ENCODE measurements at places on chromosomes 12 and 14.

- no peak for DNase-seq
Measured at GRCh38 chr12:40058721-40059190, 47.1 kb downstream of the SLC2A13 start.

DNA sequence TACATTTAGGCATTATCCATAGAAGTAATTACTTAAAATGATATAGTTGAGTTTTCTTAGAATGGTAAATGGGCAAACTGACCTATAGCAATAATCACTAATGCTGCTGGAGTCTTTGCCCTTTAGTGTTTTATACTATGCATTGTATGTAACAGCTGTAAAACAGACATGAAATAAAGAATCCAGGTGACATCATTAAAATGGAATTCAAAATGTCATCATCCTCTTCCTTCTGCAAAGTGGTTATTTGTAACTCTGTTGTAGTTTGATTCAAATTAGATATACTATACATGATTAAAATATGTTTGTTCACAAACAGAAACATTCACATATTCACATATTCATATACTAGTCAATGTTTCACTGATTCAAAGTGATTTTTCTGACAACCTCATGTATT, 598.8 kb downstream of the SLC16A7 start:
- DNase-seq, result no peak

DNA sequence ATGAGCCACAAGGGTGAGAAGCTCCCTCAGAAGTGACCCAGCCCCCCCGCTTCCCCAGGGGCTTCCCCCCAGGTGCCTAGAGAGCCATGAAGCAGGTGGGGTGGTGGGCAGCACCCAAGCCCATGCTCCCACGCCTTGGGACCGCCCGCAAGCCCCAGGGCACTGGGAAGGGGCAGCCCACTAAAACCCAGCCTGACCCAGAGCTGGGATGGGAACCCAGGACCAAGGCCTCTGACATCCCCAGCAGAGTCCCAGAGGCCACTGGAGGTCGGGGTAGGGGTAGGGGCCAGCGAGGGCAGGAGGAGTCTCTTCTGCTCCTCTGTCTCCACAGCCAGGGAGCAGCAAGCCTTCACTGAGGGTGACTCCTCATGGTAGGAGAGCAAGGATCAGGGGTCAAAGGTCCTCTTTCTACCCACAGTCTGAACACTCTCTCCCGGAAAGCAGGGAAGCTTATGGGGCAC, 86.5 kb upstream of the ZFP36L1 start:
- DNase-seq, result no peak

DNA sequence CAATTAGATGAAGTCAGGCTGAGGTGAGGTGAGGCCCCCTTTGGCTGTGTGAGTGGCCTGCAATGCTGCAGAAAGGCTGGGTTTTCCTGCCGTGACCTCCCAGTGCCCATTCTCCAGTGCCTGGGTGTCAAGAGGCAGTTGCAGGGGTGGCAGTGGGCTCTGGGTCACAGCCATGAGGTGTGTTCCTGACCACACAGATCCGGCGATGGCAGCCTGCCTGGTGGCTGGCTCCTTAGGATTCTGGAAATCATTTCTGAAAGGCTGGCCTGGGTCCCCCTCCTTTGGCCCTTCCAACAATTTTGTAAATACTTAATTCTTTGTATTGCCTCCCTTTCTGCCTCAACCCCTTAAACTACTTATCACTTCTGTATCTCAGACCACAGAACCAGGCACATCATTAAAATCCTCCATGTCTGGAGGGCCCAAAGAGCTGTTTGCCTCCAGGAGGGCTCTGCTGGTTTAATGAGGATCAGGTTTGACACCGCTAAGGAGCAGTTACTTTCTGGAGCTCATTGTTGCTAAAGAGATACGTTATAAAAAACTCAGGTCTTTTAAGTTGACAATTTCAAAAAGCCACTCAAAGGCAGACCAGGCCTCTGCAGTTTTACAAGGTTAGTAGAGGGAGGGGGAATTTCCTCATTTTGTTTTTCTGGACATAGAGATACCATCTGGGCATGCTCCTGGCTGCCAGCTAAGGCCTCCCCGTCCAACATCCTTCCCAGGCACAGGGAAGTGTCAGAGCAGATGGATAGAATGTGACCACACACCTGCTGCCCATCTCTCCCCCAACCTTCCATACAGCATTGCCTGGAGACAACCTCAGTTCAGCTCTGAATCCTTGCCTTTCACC, 204.4 kb downstream of the FOXN3 start:
- no peak for DNase-seq

DNA sequence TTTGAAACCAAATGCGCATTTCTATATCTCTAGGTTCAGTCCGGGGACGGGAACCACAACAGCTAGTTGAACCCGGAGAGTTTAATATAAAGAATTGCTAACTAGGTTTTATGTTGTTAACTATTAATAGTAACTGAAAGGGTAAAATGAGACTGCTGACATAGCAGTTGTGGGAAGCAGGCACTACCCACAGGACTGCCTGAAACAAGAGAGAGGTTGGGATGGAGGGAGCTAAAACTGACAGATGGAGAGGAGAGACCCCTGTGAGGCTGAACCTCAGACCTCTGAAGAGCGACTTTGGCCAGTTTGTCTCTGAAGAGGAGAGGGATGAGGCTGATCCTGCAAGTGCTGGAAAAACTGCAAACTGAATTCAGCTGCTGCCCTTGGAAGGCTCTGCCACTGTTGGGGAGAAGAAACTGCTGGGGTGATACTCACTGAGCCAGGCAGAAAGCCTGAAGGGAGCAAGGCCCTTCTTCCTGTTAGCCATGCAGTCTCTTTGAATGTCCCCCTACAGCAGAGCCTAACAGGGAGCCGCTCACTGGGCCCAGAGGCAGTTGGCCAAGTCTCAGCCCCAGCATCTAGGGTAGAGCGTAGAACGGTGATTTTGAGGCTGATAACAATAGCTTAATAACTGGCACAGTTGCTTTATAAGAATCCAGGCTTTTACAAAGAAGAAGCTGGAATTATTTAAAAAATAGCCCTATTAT, 172.2 kb downstream of the NPAS3 start:
- no peak for DNase-seq

- DNase-seq, result no peak
Measured at GRCh38 chr12:85280165-85280983, at the start of gene ALX1. Gene ALX1 (plus strand): TSS chr12:85280220. CDS start chr12:85280262, 42 bp downstream.

DNA sequence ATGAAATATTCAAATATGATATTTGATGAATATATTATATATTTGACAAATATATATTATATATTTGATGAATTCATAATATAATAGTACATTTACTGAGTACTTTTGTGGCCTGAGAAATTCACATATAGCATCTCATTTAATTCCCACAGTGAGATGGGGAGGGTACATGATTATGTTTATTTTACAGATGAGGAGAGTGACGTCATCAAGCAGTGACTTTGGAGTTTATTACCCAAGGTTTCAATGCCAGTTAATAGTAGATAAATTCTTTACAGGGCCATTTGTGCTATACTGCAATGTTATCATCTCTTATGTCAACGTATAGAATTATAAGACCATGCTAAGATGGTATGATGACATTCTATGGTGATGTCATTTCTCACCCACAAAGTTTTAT, 352.7 kb downstream of the TMTC2 start:
- DNase-seq, result no peak

DNA sequence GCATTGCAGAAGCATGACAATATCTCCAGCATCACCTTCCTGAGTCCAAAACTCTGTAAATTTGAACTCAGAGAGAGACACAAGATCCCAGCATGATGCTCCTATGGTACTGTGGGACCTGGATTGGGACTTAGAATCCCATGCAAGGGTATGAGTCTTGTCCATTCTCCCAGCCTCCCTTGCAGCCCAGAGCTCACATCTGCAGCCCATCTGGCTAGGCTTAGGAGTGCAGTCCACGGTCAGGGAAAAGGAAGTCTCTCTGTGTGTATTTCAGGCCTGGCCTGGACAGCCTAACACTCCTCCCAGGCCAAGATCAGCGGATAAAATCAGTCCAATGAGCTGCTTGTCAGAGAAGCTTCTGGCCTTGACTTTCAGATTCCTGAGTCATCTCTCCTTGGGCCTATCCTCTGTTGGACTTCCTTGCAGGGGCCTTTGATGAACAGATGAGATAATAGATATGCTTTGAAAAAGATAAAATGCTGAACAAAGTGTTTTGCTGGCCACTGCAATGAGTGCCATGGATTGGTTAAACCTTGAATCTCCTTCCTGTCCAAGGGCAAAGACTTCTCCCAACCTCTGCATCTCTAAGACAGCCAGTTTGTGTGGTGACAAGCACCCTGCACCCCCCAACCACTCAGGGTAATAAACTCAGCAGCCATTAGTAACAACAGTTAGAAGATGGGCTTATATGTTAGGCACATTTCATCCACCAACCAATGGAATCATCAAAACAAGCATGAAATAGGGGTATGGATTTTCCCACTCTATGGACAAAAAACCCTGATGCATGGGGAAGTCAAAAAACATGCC, 412.8 kb upstream of the TBX3 start:
- DNase-seq, result no peak

GRCh38 chr12:128009108-128009507, 257.9 kb upstream of the TMEM132C start:
- DNase-seq, result no peak

- no peak for DNase-seq
Measured at GRCh38 chr14:35973770-35974169, 147.6 kb downstream of the BRMS1L start.

DNA sequence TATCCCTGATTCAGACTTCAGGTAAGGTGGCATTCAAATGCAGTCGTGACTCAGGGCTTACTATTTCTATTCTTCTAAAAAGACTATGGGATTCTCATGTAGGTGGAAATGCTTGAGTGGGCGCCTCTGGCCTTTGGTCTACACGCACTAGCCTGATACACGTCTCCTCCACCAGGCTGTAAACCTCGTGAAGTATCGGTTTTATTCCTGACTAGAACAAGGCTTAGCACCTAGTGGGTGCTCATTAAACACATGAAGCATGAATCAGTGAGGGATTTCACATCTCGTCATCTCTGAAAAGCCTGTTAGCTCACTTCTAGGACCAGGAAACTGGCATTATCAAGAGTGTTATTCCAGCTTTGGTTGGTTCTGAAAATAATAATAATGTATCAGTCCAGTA, 17.7 kb upstream of the HNF1A start:
- DNase-seq, result no peak

- no peak for DNase-seq
Measured at GRCh38 chr14:101945171-101945570, 19.2 kb upstream of the DYNC1H1 start.

DNA sequence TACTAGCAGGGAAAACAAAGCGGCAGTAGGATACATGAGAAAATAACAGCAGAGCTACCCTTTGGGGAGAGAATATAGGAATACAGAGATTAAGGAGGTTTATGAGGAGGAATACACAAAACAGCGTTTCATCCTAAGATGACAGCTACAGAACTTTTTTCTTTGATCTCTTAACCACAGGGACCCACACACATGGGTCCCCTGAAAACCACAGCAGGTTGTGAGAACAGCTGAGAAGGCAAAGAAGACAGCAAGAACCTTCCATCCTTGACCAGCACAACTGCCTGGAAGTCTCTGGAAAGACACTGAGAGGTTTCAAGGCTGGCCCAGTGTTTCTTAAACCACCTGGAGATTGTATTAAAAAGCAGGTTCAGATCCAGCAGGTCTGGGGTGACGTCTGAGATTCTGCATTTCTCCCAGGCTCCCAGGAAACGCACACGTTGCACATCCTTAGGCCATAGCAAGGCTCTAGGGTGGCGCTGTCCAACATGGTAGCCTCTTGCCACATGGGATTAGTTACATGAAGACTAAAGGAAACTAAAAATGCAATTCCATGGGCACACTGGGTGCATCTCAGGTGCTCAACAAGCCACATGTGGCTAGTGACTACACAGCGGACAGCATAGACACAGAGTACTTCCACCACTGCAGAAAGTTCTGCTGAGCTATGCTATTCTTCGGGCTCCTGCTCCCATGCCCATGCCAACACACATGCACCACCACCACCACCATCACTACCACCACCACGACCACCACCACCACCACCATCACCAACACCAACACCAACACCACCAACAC, 92.3 kb downstream of the FOXN3 start:
- no peak for DNase-seq

GRCh38 chr14:61462566-61463193, 141.3 kb downstream of the PRKCH start:
- no peak for DNase-seq

GRCh38 chr14:78762331-78762730, 592.2 kb downstream of the NRXN3 start:
- DNase-seq, result no peak

GRCh38 chr14:22071006-22071405, 397.4 kb upstream of the OR4E1 start:
- peak; percentile 82 for DNase-seq

DNA sequence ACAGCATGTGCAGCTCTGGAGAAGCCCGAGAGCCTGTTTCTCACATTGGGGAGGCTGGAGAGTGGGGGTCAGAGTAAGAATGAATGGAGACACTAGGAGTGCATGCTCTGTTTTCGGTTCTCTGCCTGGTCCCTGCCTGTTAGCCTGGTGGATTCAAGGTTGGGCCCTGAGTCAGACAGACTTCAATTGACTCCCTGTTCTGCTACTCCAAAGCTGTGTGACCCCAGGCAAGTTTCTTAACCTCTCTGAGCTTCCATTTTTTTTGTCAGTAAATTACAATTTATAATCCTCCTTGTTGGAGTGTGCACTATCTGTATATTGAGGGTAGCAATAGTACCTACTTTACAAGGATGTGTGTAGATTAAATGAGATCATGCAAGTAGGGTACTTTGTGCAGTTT, 102.6 kb upstream of the ESRRB start:
- no peak for DNase-seq

GRCh38 chr14:63659726-63660125, 18.1 kb upstream of the WDR89 start:
- DNase-seq, result no peak

- no peak for DNase-seq
Measured at GRCh38 chr14:80669426-80669825, 272.1 kb downstream of the CEP128 start.

DNA sequence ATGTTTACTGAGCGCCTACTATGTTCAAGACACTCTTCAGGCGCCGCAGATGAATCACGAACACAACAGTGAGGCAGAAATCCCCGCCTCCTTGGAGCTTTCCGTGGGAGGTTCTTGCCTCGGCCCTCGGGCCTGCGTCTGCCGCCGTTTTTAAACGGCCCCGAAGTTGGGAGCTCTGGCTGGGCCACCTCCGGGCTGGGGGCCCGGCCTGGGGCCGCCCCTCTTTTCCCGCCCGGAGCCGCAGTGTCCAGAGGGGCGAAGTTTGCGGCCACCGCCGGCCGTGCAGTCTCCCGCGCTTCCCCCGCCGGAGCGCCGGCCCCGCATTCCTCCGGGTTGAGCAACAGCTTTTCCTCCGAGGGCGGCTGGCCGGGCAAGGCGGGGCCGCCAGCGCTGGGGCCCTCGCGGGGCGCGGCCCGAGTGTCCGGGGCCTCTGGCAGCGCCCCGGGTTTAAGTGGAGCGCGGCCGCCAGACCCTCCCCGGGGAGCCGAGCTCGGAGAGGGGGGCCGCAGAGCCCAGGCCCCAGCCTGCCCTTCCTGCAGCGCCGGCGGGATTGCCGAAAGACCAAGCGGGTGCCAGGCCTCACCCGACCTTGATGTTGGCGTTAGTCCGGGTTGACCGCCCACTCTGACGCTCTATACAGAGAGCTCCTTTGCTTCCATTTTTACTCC, 18.7 kb upstream of the CTDSP2 start:
- DNase-seq, result no peak

All from KG1 (cell line).